ENCODE measurements at places on chromosomes 3 and 15.

- DNase-seq = no peak
Measured at GRCh38 chr3:123627673-123628670, 43.1 kb upstream of the HACD2 start.

DNA sequence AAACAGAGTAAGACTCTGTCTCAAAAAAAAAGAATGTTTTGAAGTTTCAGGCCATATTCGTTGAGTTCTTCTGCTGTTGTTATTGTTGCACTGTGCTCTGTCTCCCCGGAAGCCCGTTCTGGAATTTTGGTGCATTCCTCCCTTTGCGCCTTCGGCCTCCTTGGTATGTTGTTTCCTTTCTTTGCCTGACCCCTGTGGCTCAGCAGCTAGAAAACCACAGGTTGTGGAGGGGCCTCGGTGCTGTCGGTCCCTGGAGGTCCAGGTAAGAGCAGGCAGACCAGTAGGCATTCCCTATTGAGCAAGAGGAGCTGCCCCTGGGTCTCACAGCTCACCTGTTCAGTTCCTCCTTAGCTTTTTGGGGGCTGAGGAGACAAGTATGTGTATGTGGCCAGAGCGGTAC lies 51.0 kb upstream of the DLG1 start:
- DNase-seq = no peak

- no peak for DNase-seq
Measured at GRCh38 chr3:63824309-63824708, 5.2 kb downstream of the C3orf49 start.

- DNase-seq = no peak
Measured at GRCh38 chr3:27521179-27521871, 37.1 kb upstream of the SLC4A7 start.

DNA sequence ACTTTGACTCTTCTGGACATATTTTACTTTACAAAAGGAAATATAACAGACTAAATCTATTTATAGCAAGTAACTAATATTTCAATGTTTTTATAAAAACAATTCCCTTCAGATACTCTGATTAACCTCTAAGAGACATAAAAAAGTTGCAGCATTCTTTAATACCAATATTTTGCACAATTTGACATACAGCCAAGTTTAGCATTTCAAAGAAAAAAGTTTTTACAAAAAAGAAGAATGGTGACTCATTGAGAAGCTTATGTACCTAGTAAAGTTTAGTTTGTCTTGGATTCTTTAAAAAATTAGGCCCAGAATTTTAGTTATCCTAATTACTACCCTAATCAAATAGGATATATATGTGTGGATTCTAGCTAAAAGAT lies 17.6 kb downstream of the DAZL start:
- DNase-seq = no peak

GRCh38 chr3:111610612-111611054 lies 15.5 kb upstream of the ZBED2 start:
- no peak for DNase-seq

- DNase-seq = no peak
Measured at GRCh38 chr15:100230784-100231183, 111.0 kb downstream of the ADAMTS17 start.

GRCh38 chr3:36895496-36896409 lies 49.1 kb downstream of the TRANK1 start:
- DNase-seq = no peak

DNA sequence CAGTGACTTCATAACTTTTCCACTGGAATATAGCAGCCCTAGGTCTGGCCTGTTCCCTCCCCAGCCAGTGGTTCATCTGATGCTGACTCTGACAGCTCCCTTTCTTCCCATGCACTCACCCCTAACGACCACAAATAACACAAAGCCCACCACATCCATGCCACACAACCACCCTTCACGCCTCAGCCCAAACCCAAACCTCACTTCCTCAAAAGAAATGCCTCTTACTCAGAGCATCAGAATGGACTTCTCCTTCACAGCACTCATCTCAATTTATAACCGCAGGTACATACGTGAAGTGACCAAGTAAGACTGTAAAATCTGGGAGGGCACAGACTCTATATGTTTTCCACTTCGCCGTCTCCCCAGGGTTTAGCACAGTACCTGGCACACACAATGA lies 1.1 kb downstream of the RBSN start:
- DNase-seq = no peak

- DNase-seq = no peak
Measured at GRCh38 chr3:169992156-169992555, 25.5 kb downstream of the SEC62 start.

DNA sequence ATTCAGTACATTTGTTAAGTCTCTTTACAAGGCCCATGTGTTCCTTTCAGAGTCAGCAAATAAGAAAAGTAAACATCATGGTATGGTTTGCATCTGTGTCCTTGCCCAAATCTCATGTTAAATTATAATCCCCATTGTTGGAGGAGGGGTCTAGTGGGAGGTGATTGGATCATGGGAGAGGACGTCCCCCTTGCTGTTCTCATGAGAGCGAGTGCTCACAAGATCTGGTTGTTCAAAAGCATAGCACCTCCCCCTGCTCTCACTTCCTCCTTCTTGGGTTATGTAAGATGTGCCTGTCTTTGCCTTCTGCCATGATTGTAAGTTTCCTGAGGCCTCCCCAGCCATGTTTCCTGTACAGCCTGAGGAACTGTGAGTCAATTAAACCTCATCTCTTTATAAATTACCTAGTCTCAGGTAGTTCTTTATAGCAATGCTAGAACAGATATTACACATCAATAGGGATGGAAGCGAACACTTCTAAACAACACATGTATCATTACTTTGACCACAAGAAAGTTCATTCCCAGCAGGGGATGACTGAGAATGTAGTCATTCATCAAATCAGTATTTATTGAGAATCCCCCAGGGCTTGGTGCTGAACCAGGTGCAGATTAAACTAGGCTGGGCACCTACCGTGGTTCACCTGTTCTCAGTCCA lies 4.1 kb downstream of the EFCAB12 start:
- peak; percentile 3 for DNase-seq

GRCh38 chr15:40103864-40104271 lies 4.8 kb downstream of the BMF start:
- DNase-seq = no peak

- peak; percentile 43 for DNase-seq
Measured at GRCh38 chr3:196150481-196150880, 60.7 kb downstream of the ZDHHC19 start.
